SK-N-DZ (cell line): ENCODE measurements at places on chromosomes 6 and 20.
A peak's percentile ranks its signal among the peaks of the same experiment; 100 is the strongest.

GRCh38 chr6:169223006-169223405 lies 30.6 kb downstream of the THBS2 start:
- no peak for DNase-seq

DNA sequence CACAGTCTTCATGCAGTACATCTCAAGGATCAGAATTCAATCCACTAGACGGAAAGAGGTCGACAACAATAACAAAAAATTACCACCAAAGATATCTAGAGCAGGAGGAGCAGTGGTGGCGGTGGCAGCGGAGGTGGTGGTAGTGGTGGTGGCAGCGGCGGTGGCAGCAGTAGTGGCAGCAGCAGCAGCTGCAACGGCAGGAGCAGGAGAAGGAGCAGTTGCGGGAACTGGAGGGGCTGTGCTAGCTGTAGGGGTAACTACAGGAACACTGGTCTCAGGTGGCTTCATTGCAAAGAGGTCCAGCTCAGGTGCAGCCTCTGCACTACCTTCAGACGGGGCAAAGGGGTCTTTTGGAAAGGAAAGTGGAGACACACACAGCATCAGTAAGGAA lies 81.1 kb downstream of the PRSS35 start:
- no peak for DNase-seq

DNA sequence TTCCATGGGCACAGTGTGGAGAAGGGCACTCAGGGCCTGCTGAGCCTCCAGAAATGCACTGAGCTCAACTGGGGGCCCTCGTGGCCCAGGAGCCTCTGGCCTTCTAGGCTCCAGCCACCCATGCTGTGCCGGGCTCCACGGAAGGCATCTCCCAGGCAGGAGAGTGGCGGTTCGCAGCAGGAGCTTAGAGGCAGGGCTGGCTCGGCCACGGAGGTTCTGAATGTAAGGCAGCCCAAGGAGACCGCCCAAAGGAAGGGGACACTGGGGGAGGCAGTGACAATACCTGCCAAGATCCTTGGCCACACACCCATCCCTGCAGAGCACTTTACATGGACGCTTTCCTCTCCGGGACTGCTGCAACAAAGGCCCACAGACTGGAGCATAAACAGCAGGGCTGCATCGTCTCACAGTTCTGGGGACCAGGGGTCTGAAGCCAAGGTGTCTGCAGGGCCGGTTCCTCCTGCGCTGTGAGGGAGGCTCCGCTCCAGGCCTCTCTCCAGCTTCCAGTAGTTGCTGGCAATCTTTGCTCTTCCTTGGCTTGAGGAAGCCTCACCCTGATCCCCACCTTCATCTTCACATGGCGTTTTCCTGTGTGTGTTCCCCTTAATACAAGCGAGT lies 128.2 kb upstream of the CDH4 start:
- no peak for DNase-seq

- DNase-seq, result no peak
These were observed 3.5 kb downstream of the FOXO3 start for GRCh38 chr6:108564178-108564577.

DNA sequence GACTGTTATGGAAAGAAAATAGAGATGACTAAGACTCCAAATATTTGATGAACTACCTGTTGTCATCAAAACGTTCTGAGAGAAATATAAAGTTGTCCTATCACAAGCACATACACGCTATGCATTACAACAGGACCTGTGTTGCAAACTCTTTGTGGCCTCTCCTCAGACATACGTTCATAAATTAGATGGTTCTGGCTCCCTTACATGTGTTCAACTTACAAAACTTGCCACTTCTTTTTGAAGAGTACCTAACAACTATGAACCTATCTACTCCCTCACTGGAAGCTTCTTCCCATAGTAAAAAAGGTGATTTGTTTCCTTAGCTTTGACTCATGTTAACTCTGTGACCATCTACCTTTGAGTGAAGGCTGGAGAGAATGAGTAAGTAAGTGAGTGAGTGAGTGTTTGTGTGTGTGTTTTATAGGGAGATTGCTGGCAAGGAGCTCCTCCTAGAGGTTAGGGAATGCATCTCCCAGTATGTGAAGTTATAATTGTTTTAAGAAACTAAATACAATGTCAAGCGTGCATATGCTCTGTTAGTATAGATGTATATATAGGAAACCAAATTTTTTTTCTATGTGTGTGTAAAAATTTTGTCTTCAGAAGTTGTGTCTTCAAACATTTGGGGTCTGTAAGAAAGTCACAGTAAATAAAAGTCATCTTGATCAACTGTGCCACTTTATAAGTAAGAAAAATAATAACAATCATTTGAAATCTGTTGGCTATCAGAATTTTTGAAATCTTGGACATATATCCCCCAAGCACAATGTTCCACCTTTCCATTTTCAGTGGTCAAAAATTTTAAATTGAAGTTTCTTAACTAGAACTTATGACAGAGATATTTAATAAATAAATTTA lies 1211.1 kb upstream of the GJE1 start:
- peak; percentile 38 for DNase-seq

DNA sequence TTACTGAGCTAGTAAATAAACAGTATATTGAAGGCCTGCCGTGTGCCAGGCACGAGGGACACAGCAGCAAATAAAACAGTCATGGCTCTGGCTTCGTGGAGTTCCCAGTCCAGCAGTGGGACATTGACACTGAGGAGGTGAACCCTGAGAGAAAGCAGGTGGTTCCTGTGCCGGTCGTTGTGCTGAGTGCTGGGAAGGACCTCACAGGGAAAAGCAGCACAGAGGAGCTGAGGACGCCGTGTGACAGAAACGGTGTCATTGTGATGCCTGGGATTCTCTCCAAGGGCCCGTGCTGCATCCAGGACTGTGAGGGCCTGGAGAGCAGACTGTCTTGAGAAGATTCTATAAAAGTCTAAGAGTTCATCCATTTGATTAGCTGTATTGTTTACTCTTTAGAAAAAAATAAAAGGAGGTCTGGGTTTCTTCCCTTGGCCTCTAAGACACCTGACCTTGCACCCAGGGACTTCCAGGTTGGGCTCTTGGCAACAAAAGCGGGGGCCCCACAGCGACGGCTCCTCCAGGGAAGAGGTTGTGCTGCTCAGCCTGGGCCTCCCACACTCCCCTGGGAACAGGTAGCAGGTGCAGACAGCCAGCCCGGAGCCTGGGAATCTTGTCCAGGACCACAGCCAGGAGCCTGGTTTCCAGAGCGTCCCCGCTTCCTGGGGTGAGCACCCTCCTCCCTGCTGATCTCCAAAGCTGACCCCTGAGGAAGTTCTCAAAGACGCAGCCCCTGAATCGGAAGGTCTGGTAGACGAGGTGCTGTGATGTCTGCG lies 251.2 kb upstream of the PMEPA1 start:
- DNase-seq, result no peak

DNA sequence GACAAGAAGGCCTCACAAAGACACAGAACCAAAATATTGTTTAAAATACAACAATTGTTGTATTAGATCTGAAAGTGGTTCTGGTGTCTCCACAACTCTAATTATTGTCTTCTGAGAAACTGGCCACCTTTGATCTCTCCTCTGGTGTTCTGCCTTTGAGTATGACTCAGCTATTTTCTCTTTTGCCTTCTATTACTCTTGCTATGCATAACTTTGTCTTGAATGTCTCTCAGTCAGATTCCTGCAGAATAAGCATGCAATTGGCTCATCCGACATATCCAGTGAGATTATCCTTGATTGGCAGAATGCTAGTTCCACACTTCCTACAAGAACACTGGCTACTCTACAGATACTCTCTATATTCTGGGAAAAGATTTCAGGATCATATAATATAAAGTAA lies 14.3 kb upstream of the EPM2A start:
- DNase-seq, result no peak

- peak; percentile 13 for DNase-seq
These were observed 34.4 kb downstream of the DSE start for GRCh38 chr6:116405138-116405537.

GRCh38 chr20:38126932-38127621 lies 38.0 kb downstream of the TGM2 start:
- DNase-seq, result no peak

DNA sequence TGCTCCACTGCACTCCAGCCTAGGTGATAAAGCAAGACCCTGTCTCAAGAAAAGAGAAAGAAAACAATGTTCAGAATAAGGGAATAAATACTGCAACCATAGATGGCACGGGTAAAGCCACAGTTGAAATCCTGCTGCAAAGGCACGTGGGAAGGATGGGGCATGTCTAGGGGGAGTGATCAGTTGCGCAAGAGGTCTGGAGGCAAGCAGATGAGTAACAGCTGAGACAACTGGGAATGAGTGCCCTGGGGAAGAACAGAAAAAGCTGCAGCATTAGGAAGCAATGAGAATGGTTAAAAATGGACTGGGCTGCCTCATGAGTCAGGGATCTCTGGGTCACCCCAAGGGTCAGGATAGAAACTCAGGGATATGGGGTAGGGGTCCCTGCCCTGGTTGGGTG lies 96.3 kb downstream of the GMPR start:
- no peak for DNase-seq

DNA sequence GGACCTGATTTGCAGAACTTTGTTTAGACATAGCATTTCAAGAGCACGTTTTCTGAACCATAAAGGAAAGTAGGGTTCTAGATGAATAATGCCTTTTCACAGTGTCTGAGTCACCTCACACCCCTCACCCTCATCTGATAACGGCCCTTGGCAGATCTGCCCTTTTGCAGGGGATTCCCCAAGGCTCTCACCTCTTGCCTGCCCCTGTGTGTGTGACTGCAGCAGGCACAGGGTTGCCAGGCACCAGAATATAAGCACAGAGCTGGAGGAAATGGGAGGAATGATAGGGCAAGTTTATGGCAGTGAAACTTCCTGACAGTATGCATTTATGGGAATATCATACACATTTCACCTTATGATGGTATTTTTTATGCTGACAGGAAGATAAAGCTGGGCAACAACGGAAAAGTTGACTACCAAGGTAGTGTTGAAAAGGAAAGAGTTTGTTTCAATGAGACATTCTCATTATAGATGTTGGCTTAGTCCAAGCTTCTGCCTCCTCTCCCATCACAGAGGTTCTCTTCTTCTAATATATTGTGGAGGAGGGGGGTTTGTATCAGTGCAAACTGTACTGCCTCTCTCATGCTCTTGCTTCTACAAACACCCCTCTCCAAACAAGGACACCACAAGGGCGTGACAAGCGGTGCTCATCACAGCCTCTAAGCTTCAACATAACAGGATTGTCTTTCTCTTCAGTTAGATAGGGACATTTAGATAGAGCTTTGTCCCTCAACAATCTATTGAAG lies 101.5 kb upstream of the BACH2 start:
- DNase-seq, result no peak
